HuH-7.5 (cell line): ENCODE measurements at places on chromosomes 1 and 21.

GRCh38 chr1:198713081-198713480 lies 74.2 kb downstream of the PTPRC start:
- no peak for DNase-seq

DNA sequence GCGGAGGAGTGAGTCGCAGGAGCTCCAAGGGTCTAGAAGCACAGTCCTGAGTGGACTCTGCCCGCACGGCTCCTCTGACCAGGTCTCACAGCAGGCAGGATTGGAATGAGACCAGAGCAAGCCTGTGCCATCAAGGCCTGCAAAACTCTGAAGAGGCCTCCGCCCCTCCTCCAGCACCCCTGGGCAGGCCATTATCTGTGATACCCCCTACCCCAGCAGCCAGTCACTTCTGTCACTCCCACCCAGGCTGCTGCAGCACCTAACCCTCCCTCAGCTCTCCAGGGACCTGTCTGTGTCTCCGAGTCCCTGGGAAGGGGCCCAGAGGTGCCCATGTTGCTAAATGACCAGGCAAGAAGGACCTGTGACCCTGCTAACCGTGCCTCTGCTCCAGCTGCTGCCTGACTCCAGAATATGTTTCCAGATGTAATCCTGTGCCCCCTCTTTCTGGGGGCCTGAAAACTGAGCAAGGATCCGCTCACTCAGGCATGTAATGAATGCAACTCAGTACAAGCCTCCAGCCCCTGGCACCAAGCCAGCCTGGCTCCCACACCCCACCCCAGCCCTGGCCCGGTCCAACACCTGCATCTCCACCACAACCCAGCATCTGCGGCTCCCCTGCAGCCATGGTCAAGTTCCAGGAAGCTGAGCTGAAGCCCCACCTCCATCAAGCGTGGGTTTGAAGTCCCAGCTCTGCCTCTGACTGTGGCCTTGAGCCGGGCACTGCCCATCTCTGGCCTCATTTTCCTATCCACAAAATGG lies 22.1 kb upstream of the COL16A1 start:
- DNase-seq: no peak

DNA sequence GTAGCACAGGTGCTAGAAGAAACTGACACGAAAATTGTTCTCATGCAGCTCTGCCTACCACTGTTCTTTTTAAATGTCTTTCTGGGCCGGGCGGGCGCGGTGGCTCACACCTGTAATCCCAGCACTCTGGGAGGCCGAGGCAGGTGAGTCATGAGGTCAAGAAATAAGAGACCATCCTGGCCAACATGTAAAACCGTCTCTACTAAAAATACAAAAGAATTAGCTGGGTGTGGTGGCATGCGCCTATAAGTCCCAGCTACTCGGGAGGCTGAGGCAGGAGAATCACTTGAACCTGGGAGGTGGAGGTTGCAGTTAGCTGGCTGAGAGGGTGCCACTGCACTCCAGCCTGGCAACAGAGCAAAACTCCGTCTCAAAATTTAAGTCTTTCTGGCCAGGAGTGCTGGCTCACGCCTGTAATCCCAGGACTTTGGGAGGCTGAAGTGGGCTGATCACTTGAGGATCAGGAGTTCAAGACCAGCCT lies 947 bp upstream of the RIT1 start:
- DNase-seq: no peak

GRCh38 chr21:28657566-28657965 lies 335.1 kb downstream of the LTN1 start:
- no peak for DNase-seq

DNA sequence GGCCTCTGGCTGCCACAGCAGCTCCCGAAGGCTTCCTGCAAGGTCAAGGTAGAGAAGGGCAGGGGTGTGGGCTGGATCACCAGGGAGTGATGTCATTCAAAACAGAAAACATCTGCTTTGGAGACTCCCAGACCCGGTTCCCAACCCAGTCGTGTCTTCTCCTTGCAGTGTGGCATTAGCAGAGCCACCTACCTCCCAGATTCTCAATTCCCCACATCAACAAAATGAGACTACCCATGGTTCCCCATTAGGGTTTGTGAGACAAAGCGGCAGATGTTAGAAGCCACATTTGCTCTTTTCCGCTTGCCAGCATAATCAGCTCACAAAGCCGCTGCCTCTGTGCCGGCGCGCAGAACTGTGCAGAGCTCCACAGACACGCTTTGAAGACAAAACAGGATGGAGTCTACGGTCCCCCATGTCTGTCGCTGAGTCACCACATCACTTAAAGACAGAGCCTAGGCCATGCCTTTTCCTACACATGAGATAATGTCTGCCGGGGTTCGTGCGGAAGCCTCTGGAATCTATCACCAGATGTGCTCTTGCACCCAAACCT lies 12.5 kb downstream of the KIF17 start:
- DNase-seq: no peak

- no peak for DNase-seq
Observed at GRCh38 chr1:166730299-166730888, 108.9 kb upstream of the POGK start.

DNA sequence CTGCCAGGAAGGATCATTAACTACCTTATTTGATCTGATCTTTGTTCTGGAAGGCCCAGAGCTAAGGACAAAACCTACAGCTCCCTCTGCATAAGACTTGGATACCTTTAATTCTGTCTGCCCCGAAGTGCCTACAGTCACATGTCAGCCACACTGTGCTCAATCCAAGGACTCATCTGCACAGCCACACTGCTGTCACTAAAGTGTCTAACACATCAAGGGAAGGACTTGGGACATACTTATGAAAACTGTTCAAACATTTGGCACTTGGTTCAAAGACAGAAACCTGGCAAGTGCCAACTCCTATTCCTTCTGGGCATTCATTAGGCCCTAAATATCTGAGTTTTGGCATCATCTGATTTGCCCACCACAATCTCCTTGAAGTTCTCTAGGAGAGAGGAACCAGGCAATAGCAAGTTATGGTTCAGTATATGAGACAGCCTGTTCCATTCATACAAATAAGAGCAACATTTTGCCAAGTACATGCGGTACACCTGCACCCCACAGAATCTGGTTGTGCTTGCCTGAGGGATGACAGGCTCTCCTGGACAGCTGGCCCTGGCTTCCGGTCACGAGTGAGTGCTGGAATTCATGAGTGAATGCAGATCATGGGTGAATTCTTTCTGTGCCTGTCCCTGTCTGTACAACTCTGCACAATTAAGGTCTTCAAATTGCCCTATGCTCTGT lies 105.9 kb downstream of the KCNK1 start:
- DNase-seq: no peak

- no peak for DNase-seq
Observed at GRCh38 chr1:4058706-4059105, 158.6 kb upstream of the C1orf174 start.

- DNase-seq: no peak
Observed at GRCh38 chr21:26572702-26573381, at the start of gene CYYR1. TSS of gene CYYR1 (minus strand) at chr21:26573286. CDS start at chr21:26572940, 346 bp downstream.

GRCh38 chr1:153478692-153479618 lies 18.5 kb upstream of the S100A7 start:
- DNase-seq: no peak

DNA sequence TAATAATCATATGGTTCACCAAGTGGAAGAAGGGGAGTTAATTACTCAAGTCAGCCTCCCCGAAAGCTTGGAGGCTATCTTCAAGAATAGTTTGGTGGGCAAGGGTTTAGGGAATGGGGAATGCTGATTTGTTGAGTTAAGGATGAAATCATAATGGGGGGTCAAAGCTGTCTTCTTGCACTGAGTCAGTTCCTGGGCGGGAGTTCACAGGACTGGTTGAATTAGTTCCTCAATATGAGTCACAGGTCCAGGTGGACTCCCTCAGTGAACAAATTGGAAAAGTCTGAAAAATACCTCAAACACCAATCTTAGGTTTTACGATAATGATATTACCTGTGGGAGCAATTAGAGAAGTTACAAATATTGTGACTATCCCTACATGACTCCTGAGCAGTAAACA lies 115.2 kb upstream of the COA6 start:
- DNase-seq: no peak

DNA sequence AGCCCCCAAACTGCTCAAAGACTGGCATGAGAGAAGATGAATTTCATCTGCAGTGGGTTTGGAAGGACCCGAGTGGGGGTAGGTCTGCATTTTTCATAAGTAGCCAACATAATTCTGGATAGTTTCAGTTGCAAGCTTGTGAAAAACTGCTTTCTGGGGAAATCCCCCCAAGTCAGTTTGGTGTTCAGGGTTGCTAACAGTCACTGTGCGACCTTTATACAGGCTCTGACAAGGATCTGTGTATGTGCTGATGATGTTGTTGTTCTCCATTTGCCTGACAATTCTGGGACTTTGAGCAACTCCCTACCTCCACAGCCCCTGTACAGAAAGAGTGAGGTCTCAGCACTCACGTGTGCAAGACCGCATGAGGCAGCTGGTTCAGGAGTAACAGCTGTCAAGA lies 87.9 kb downstream of the SUSD4 start:
- no peak for DNase-seq

- DNase-seq: no peak
Observed at GRCh38 chr1:70809069-70809468, 238.5 kb downstream of the PTGER3 start.

DNA sequence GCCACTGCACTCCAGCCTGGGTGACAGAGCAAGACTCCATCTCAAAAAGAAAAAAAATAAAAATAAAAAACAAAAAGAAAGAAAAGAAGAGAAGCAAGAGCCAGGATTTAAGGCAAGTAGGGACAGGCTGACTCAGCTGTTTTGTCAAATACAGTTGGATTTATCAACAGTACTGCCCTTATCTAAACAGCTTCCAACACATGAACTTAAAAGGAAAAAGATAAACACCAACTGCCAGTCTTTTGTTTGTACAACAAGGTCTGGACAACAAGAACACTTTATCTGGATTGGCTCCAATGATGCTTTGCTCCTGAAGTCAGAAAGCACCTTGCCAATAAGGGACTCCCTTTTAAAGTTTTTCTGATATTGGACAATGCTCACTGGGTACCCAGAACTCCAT lies 886.0 kb downstream of the ADGRL2 start:
- DNase-seq: no peak

DNA sequence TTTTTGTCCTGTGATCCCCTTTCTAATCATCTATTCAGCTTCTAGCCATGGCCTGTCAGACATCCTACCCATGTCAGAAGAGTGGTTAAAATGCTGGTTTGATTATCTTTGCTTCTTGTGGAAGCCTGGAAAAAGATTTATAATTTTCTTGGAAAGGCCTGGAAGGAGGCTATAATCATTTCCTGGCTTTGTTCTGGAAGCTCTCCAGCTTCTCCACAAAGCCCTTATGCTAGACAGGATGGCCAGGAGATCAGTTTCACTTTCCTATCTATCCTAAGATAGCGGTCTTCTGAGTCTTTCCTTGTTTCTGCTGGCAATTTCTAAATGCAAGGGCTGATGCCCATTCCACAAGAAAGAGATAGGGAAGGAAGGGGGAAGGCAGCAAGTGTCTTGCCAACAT lies 90.9 kb upstream of the SLC44A3 start:
- DNase-seq: no peak

DNA sequence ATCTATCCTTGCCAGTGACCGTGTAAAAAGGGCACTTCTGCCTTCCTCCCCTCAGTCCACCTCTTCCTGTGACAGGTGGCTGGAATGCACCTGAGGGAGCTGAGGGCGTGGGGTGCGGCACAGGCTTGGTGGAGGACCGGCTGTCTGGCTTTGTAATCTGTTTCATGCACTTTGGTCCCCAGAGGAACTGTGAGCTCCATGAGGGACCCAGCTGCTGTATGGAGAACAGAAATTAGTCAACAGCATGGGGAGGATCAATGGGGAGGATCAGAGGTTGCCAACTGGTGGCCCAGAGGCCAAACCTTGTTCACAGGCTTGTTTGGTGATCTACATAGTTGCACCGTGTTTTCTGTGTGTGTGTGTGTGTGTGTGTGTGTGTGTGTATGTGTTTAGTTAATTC lies 19.0 kb upstream of the LUZP1 start:
- no peak for DNase-seq

DNA sequence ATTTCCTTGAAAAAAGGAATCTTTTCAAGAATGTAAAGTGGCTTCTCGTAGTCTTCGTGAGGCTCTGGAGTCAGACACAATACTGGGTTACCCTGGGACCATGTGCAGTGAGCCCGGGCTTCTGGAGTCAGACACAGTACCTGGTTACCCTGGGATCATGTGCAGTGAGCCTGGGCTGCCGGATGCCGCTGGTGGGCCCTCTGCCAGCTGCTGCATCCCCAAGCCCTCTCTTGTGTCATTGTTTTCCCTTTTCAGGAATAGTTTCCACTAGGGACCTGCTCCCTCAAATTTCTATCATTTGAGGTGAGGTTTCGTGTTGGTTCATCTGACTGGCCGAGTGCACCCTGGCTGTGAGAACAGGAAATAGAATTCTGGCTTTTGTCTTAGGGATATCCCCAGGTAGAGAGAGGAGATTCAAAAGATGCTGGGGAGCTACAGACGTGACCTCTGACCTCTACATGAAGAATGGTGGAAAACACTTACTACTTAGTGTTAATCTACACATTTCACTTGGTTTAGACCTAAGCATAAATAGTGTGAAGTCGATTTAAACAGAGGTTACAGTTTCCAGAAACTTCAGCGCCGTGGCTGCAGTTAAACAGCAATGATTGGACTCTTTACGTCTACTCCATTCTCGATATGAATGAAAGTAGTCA lies 10.6 kb downstream of the ADARB1 start:
- no peak for DNase-seq

- no peak for DNase-seq
Observed at GRCh38 chr1:28134651-28135207, 41.8 kb downstream of the PTAFR start.

GRCh38 chr21:46135782-46136395 lies 19.5 kb downstream of the FTCD start:
- DNase-seq: no peak

- DNase-seq: no peak
Observed at GRCh38 chr1:148362216-148362611, 120.9 kb downstream of the PPIAL4G start.

GRCh38 chr1:100614570-100614969 lies 76.6 kb downstream of the GPR88 start:
- DNase-seq: no peak

GRCh38 chr1:75257424-75257823 lies 123.2 kb downstream of the LHX8 start:
- DNase-seq: no peak

- no peak for DNase-seq
Observed at GRCh38 chr1:245099401-245099800, 55.4 kb upstream of the KIF26B start.

DNA sequence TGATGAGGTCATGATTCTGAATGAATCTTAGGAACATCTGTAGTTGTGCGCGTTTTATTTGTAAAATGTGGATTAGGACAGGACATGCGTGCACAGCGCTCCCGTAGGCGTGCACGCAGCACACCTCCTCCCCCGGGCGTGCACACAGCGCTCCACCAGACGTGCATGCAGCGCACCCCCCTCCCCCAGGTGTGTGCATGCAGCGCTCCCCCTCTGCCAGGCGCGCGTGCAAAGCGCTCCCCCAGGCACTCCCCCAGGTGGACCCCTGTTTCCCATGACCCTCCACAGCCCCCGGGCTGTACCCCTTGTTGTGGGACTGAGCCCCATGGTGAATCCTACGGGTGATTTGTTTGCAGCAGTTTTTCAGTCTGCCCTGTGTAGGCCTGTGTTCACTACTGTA lies 61.6 kb downstream of the S100B start:
- no peak for DNase-seq

GRCh38 chr1:229101011-229101871 lies 169.7 kb upstream of the RAB4A start:
- no peak for DNase-seq
